GM18507 (cell line): ENCODE measurements at places on chromosomes 1 and 21.

DNA sequence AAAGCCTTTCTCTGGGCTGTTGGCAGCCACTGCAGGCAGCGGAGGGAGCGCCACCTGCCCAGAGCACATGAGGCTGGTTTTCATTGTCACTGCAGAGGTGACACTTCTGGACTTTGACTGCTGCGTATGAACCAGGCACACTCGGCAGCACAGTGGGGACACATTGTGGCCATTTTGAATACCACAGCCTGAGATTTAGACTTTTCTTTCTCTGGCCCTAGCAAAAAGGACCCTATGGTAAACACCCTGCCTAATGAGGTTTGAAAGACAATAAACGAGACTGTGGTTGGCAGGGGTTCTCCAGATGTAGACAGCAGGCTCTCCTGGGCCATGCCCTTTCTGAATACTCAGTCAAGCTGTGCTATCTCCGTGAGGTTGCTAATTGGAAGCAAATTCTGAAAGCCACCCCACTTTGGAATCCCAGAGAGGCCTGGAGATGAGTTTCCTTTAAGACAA lies 12.0 kb upstream of the KCNE2 start:
- peak; percentile 42 for DNase-seq

- no peak for DNase-seq
Observed at GRCh38 chr1:204255966-204256365, 42.2 kb upstream of the GOLT1A start.

DNA sequence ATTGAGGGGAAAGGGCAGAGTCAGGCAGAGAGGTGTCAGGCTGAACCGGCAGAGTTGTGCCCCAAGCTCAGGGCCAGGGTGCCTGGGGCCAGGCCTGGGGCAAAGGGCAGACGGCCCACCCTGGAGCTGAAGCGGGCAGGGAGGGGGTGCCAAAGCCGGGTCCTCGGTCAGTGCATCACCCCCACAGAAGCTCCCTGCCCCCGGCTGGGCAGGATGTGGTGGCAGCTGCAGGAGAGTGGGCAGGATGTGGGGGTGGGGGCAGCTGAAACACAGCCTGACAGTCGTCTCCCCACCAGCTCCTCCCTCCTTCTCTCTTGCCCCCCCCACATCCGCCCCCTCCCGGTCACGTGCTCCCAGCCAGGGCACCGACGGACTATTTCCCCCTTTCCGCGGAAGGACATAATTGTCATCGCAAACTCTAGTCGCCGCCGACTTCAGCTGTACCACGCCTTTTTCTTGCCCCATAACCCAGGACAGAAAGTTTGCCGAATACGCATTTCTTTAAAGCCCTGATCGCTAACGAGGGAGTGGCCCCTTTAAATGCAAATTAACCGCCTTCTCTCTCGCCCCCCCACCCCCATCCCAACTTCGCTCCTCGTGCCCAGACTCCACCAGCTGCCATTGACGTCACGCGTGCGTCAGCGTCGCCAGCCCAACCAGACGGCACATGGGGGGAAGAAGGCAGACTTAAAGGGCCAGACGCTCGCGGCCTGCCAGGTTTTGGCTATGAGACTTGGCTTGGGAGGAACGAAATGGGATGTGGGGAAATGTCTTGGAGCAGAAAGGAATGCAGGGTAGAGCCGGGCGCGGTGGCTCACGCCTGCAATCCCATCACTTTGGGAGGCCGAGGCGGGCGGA lies 4.5 kb upstream of the MEF2D start:
- DNase-seq: no peak

DNA sequence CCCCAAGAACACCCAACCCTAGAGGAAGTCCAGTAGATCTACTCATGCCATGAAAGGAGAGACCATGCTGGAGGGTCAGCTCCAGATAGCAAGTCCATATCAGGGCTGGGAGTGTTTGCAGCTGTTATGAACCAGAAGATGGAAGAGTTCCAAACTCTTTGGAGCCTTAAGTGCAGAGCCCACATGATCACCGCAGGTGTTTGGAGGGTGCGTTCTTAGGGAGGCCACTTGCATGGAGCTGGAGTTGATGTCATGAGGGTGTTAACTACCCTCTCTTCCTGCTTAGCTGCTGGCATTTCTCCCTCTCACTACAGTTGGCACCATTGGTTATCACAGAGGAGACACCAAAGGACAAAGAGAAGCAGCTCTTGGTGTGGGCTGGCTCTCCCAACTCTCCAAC lies 616.9 kb downstream of the AJAP1 start:
- DNase-seq: no peak

DNA sequence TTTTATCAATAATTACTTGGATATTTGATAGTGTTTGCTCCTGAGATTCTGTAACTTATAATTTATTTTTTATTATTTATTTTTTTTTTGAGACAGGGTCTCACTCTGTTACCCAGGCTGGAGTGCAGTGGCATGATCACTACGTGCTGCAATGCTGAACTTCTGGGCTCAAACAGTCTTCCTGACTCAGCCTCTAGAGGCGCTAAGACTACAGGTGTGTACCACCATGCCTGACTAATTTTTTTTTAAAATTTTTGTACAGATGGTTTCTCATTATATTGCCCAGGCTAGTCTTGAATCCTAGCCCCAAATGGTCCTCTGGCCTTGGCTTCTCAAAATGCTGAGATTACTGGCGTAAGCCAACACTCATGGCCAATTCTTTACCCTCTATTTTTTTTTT lies 845.5 kb upstream of the ADGRL4 start:
- DNase-seq: no peak

- DNase-seq: no peak
Observed at GRCh38 chr1:99503276-99503747, 142.6 kb upstream of the PALMD start.

- no peak for DNase-seq
Observed at GRCh38 chr1:221888218-221888617, 146.3 kb upstream of the DUSP10 start.

DNA sequence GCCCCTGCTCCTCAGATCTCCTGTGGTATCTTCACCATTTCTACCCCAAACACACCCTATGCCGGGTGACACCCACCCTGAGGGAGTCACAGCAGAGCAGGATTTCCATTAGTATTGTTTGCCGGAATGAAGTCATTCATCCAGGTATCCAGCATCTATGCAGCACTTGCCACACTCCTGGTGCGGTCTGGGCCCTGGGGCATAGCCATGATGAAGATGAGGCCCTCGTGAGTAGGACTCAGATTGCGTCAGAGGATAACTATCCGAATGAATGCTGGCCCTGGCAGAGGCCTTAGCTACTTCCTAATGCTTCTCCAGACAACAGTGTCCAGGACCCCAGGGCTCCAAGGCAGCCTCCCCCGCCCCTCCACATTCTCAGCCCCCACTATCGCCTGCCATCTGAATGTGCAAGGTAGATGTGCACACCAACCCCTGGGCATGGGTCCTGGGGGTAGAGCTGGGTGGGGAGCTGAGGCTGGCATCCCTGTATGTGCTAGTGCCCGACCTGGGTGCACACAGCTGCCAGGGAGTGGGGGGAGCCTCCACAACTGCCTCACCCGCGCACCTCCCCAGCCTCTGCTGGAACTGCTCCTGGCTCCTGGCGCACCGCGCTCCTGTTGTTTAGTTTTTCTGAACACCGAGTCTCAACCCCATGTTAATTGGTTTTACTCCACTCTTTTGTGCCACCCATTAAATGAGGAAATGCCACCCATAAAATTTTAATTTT lies 25.5 kb upstream of the ZC3H12A start:
- DNase-seq: no peak

- DNase-seq: no peak
Observed at GRCh38 chr21:42453986-42454570, 41.9 kb downstream of the RSPH1 start.

GRCh38 chr21:21238629-21239400 lies 240.6 kb downstream of the NCAM2 start:
- DNase-seq: no peak

GRCh38 chr1:234601301-234602017 lies 8.5 kb downstream of the IRF2BP2 start:
- no peak for DNase-seq

DNA sequence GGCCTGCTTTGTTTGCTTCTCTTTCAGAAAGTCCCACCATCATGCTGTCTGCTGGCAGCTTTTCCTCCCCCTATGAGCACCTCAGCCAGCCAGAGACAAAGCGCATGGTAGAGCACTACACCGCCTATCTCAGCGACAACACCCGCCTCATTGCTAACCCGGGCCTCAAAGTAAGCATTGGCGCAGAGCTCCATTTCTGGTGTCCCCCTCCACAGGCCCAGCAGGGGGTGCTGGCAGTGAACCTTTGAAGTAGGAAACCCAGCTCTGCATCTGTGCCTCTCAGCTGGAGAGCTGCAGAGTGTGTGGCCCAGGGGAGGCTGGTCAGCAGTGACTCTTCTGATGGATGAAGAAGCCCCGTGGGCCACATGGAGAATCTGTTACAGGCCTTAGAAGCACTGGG lies 81.2 kb upstream of the RAVER2 start:
- no peak for DNase-seq

DNA sequence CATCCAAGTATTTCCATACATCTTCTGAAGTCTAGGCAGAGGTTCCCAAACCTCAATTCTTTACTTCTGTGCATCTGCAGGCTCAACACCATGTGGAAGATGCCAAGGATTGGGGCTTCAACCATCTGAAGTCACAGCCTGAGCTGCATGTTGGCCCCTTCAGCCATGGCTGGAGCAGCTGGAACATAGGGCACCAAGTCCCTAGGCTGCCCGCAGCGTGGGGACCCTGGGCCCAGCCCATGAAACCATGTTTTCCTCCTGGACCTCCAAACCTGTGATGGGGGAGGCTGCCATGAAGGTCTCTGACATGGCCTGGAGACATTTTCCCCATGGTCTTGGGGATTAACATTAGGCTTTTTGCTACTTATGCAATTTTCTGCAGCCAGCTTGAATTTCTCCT lies 729.8 kb downstream of the KCNT2 start:
- no peak for DNase-seq

DNA sequence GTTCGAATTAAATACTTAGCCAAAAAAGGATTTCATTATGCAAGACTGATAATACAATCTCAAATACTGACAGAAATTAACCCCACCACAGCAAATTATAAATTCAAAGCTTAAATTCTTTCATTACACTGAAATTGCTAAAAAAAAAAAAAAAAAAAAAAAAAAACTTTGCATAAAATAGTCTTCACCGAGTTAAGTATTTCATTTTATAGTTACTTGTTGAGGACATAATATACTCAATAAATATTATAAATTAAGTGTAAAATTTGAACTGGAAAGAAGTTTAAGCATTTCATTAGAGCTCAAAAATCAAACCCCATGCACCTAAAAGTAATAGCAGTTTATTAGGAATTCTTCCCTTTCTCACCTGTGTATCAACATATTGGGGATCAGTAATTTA lies 1.9 kb upstream of the PSMG1 start:
- no peak for DNase-seq

- DNase-seq: no peak
Observed at GRCh38 chr1:175145899-175146528, 46.6 kb downstream of the KIAA0040 start.

DNA sequence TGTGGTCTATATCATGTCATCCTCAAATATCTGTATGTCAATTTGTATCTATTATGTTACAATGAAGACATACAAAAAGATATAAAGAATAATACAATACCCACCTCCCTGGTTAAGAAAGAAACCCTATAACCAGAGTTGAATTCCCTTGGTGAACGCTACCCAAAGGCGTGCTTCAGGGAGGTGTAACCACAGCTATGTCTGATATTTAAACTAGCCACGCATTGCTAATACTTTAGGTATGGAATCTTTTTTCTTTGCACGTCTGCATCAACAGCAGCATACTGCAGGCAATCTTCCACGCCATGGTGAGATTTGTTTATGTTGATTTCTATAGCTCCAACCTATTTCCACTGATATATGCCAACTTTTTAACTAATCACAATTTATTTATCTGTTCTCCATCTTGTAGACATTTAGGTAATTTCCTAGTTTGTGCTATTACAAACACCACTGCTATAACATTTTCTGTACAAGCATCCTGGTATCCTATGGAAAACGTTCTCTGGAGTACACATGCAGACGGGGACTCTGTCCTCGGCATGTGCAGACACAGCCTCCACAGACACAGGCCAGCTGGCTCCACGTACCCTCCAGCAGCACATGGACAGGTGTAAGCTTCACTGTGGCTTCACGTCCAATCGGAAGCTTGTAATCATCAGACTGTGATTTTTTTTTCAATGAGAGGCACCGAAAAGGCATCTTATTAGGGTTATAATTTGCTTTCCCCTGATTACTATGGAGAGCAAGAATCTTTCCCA lies 58.5 kb downstream of the HSF2BP start:
- DNase-seq: no peak

GRCh38 chr1:213051881-213052202 lies 801 bp downstream of the RPS6KC1 start:
- no peak for DNase-seq

DNA sequence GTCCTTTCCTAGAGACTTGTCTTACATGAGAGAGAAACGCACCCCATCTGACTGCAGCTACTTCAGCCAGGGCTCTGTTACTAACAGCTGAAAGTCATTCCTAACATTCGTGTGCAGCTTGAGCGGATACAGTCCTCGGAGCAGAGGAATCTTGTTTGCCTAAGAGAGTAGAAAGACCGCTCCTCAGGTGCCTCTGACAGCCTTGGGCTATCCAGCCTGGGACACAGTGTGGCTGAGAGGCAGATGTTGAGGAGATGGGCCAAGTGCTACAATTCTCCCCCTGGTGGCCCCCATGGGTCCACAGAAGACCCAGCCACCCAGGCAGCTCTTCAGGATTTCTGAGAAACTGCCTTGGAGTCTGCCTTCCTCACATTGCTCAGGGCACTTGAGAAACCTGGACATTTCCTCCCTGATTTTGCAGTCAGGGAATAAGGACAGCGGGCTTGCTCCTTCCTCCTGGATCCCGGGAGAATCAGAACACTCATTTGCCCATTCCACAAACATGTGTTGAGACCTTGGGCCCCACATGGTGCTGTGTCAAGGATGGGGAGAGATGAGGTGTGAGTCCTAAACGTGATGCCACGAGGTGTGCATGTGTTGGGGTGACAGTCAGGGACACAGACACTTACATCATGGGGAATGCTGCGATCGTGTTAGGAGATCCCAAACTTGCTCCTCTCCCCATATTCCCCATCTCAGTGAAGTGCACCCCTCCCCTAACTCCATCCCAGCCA lies 13.1 kb downstream of the TRIM62 start:
- no peak for DNase-seq

DNA sequence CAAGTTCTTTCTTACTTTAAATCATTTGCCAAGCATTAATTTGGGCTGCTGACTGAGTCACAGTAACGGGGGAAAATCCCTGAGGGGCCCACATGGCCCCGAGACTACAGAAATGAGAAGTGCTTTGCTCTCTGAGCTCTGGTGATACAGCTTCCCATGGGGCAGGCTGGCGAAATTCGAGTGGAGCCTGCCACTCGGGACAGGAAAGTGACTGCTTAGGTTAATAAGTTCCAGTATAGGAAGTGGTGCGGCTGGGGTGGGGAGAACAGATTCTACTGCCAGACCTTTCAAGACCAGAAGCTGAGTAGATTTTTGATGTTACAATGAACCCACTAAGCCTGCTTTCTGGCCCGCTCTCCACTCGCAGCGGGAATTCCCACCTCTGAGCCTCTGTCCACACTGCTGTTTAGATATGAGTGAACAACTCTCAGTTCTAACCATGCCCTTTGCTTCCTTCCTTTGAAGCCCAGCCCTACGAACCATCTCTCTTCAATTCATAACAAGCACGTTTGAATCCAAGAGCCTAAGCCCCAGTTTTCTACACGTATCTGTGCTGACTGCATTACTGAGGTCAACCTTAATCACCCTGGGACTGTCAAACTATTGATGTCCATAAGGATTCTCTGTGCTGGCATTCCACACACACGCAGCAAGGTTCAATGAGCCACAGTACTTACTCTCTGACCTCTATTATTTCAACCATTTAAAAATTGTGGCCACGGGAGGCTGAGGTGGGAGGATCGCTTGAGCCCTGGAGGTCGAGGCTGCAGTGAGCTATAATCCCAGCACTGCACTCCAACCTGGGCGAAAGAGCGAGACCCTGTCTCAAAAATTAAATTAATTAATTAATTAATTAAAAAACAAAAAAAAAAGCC lies 9.6 kb downstream of the ZBTB17 start:
- peak; percentile 67 for DNase-seq
